ENCODE measurements at places on chromosomes 11 and 22.

DNA sequence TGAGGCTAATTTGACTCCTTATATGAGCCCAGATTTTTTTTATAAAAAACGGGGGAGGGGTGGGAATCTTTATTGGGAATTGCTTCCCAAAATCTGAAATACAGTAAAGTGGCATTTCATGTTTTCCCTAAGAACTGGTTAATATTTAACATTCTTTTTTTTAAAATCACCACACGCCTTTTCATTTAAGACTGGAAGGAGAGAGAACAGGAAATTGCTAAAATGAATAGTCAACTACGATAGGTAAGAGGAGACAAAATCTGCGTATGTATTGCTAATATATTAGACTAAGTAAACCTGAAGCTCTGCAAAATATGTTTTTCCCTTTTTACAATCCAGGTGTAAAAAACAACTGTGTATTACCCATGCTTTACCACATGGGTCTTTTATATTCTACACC, 57.0 kb downstream of the SOX6 start:
- no peak for DNase-seq

DNA sequence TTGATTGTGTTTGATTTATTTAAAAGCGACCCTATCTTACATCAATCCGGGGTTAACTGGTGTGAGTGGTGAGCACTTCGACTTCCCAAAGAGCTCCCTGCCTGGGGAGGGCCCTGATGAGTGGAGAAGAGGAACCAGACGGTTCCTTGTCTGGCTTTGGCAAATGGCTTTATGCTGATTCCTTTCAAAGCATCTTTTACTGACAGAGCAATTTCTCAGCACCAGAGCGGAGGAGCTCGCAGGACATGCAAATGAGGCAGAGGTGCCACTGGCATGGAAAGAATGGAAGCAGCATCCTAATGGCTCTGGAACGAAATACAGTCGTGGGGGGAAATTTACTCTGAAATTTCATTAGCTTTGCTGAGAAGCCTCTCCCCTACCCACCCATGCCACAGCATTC, 410.9 kb upstream of the B3GAT1 start:
- DNase-seq = no peak

- DNase-seq = no peak
Measured at GRCh38 chr22:45120931-45121330, 42.8 kb upstream of the NUP50 start.

DNA sequence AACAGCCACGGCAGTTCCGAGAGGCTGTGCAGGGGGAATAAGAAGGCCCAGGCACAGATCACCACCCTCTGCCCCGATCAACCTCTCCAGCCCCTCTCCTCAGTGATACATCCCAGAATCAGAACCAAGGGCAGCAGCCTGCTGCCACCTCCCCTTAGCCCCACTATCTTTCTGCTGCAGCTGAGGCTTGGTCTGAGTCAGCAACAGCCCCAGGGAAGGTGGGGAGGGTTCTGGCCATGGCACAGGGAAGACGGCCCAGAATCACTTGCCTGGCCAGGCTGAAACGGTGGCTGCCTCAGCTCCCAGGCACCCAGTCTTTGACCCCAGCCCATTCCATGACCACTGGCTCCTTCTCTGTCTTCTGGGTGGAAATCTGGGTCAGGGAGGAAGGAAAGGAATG, 2.3 kb downstream of the CHID1 start:
- no peak for DNase-seq

GRCh38 chr11:69089258-69089657, 40.5 kb downstream of the TPCN2 start:
- DNase-seq = peak; percentile 44

- no peak for DNase-seq
Measured at GRCh38 chr11:121524233-121524631, 71.5 kb upstream of the SORL1-AS1 start.

DNA sequence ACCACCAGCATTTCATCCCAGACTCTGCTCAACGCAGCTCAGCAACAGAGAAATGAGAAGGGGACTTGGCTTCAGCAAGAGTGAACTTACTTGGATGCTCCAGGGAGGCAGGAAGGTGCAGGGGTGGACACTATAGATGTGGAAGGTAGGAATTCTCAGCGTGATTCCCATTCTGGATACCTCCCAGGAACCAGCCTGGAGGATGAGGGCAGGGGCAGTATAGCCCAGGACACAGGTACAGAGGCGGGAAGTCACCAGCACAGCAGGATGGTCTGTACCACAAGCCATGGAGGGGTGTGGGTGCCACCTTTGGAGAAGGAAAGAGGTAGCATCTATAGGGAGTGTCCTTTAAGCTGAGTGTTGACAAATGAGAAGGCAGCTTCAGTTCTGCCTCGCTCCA, 1275.2 kb downstream of the TBC1D22A start:
- DNase-seq = no peak

DNA sequence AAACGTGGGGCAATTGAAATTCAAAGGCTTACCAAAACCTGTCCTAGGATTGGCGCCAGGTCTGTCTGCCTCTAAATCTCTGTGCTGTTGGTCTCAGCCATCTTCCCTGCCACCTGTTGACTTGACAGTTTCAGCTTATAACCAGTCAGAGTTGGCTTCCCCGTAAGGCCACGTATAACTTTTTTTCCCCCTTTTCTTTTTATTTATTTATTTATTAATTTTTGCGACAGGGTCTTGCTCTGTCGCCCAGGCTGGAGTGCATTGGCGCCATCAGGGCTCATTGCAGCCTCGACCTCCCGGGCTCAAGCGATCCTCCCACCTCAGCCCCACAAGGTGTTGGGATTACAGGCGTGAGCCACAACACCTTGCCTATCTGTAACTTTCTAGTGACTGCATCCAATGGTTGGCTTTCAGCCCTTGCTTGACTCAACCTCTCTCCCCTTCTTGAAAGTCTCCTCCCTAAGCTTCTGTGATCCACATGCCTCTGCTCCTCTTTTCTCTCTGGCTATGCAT, 1.4 kb upstream of the SYVN1 start:
- DNase-seq = peak; percentile 56

- no peak for DNase-seq
Measured at GRCh38 chr11:124071623-124071948, 30.5 kb upstream of the OR10G7 start.

DNA sequence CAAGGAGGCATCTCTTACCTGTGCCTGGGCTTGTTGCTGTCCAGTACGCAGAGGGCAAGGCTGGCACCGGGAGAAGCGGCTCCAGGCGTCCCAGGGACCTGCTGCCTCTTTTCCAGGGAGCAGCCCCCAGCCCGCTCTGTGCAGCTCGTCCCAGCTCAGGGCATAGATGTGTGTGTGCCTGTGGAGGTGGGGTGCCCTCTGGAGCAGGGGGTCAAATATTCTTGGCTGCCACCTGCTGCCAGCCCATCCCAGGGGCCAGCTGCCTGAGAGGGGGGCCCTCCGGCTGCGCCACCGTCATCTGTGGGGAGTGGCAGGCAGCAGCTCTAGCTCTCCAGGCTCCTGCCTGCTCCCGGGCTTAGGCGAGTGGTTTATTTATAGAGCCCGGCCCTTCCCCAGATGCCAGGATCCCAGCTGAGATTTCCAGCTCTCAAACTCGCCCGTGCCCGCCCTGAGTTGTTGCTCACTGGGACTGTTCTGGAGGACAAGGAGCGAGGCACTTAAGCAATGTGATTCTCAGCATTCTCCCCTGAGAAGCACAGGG, 87.5 kb downstream of the RTL6 start:
- no peak for DNase-seq

GRCh38 chr11:27858866-27859265, 158.6 kb upstream of the BDNF start:
- DNase-seq = no peak

- no peak for DNase-seq
Measured at GRCh38 chr22:41264408-41264941, 21.5 kb downstream of the RANGAP1 start.

GRCh38 chr11:117807482-117808327, 10.7 kb upstream of the DSCAML1 start:
- DNase-seq = peak; percentile 79

GRCh38 chr11:110349138-110349996, 53.0 kb upstream of the RDX start:
- DNase-seq = no peak

GRCh38 chr11:111465400-111465799, 46.8 kb downstream of the BTG4 start:
- DNase-seq = no peak

- DNase-seq = no peak
Measured at GRCh38 chr11:85828640-85828978, 17.7 kb upstream of the SYTL2 start.

DNA sequence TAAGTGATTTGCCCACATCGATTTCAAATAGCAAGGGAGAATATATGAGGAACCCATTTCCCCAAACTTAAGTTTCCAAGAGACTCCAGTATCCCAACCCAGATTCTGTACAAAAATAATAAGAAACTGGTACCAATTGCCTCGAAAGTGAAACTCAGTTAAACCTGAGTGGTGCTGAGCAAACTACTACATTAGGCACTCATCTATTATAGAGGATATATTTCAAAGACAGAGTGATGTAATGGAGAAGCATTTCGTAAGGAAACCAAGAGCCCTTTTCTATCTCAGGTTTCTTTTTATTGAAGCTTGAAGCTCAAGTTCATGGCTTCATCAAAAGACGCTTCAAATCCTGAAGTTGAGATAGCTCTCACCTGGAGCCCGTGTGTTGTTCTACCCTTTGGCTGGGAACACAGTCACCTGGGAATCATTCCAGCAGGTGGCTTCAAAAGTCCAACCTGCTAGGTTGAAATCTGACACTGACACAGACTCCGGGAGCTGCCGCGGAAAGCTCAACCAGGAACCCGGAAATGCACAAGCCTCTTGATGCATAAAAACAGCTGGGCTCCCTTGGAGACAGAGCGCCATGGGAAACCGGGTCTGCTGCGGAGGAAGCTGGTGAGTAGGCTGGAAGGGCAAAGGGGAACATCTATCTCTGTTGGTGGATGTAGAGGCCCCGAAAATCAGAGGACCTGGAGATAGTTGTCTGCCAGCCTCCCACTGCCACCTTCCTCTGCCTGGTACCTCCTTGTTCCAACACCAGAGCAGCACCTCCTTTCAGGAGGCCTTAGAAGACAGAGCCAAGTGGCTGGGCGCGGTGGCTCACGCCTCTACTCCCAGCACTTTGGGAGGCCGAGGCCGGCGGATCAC, at the start of gene C11orf52:
C11orf52 (plus strand) TSS at position 524 of the 867 bp plus-strand sequence; CDS start at position 584, 60 bp downstream.
- no peak for DNase-seq

DNA sequence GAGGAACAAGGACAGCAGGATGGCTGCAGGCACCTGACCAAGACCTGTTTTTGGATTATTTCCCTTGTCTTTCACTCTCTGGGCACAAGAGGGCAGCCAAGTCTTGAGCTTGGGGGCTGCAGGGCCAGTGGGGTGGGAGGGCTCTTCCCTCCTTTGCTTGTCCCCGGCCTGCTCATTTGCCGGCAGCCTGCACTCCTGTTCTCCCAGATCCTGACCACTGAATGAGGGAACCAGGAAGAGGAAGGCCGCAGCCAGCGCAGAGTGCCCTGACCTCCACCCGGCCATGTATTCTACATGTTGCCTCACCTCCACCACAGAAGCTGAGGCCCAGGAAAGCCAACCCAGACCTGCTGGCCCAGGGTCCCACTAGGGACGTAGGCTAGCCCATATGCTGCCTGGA, 15.5 kb upstream of the NNMT start:
- DNase-seq = peak; percentile 80

- peak; percentile 87 for DNase-seq
Measured at GRCh38 chr22:36239401-36240171, at the start of gene APOL2. TSS of gene APOL2 (minus strand) at chr22:36239527. CDS start at chr22:36233162, 6,365 bp downstream.

DNA sequence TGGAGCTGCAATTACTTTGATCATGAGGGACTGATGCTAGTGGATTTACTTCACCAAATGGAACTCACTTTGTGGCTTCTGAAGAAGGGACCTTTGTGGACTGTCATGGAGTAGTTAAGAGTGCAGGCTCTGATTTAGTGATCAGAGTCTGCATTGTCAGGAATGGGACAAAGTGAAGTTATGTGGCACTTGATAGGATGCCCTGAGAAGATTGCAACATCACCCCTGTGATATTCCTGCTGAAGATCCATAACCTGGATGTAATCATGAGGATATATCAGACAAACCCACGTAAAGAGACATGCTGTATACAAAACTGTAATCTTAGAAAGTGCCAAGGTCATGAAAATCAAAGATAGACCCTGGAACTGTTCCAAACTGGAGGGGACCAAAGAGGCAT, 1.6 kb upstream of the TFIP11 start:
- no peak for DNase-seq

DNA sequence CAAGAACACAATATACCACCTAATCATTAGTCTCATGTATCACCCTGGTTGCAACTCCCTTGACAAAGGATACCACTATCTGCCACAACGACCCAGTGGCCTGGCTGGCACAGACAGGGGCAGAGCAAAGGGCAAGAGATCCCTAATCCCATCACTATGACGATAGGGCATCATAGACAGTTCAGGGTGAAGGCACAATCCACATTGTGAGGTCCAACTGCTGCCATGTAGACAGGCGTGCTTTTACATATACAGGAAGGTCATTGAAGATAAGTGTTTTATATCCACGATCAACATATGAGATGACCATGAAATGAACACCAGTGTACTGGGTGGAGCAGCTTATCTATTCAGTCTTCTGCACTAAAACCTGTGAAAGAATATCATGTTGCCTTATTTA, 94.6 kb downstream of the IGLL1 start:
- DNase-seq = no peak

DNA sequence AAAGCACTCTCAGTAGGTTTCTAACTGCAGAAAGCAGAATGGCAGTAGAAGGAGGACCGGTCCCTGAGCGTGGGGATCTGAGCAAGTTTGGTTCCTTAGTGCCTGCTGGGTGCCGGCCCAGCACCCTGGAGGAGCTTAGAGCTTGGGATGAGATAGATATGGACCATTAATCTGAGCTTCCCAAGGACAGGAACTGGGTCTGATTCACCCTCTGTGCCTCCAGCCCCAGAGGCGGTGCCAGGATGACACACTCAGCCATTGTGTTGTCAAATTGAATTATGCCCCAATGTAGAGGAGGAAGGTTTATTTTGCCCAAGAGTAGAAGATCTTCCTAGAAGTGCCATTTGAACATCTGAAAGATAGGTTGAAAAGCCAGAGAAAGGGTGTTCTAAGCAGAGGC, 4.3 kb downstream of the ZC3H7B start:
- DNase-seq = no peak

GRCh38 chr22:37633089-37633624, 6.3 kb upstream of the SH3BP1 start:
- no peak for DNase-seq

DNA sequence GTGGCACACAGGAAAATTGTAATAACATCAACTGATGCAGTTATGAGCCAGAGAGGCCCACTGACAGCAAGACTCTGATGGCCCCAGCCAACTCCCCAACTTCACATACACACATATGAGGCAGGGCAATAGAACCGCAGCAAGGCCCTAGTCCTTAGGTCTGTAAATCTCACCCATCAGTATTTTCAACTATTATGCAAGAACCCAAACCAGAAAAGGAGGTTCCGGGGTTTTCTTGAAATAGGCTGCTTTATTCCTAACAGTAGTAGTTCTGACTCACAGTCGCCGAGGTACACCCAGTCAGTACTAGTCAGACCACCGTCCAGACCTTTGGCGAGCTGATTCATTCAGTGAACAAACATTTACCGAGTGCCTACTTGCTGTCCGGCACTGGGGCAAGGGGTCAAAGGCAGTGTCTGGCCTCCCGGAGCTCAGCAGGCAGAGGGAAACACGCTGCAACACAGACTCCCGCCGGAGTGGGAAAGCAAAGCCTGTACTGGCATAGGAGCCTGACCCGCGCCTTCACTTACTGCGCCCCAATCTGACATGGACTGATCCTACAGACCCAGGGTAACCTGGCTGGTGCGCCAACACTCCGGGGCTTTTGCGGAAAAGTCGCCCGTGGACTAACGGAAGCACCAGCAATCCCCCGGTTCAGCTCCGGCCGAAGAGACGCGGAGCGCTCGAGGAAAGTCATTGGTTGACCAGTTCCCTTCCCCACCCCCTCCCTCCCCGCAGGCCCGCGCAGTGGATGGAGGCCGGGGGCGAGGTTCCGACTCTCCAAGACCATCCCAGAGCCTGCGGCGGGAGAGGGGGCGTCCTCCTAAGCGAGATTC, 1.3 kb downstream of the PLEKHA7 start:
- DNase-seq = peak; percentile 80

All from WERI-Rb-1 (cell line).